ENCODE measurements at places on chromosomes 6 and 20. TPM values are rescaled to one million over a fixed set of nuclear protein-coding genes. Genes with fewer than 3 reads are reported as not detected.

ABHD16B gene
- not detected for total RNA-seq

GRCh38 chr20:59633656-59634251 is 29.4 kb downstream of the PHACTR3 start:
- DNase-seq: no peak

- no peak for DNase-seq
Observed at GRCh38 chr6:54491431-54491830, 183.2 kb downstream of the TINAG start.

FLRT3 gene
- total RNA-seq: 29.3 TPM

GRCh38 chr6:130367767-130368166 is 1.9 kb downstream of the TMEM200A start:
- DNase-seq: no peak

EYS gene
- 0.31 TPM for total RNA-seq

- no peak for DNase-seq
Observed at GRCh38 chr20:12882832-12883506, 125.8 kb upstream of the SPTLC3 start.

DNA sequence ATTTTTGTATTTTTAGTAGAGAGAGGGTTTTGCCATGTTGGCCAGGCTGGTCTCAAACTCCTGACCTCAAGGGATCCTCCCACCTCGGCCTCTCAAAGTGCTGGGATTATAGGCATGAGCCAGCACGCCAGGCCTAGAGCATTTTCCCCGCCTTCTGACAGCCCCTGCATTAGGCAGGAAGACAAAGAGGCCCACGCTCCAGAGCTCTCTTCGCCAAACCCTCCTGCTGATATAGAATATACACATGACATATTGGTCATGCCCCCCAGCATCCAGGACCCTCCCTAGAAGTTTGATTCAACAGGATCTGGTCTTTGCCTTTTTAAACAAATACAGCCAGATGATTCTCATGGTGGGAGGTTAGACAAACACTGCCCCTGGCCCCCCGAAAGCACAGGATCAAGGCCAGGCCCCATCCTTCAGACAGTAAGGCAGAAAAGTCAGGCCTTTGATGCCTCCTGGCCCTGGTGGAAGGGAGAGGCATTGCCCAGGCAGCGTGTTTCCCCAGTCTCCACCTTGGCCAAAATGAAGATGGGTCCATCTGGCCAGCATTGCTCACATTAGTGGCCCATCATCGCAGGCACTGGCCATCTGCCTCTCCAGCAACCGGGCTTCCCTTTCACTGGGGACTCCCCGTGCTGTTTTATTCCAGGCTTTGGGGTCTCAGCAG is 4.4 kb downstream of the SULF2 start:
- DNase-seq: no peak

DNA sequence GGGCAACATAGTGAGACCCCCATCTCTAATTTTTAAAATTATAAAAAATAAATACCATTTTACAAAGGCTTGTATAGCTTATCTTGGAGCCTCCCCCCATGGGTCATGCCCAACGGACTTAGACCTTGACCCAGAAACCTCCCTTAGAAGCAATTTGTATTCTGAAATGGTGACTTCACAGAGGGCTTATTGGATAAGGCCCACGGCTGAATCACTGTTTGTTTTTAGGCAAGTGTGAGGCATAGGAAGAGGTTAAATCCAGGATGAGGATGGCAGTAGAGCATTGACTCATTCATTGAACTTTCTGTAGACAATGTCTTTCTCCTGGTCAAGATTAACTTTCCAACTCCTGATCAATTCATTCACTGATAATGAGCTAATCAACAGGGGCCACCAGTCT is 6.2 kb upstream of the SNAI1 start:
- DNase-seq: no peak

EDN3 gene
- not detected for total RNA-seq

GRCh38 chr6:13048113-13048512 is 280.2 kb downstream of the TBC1D7 start:
- no peak for DNase-seq

DNA sequence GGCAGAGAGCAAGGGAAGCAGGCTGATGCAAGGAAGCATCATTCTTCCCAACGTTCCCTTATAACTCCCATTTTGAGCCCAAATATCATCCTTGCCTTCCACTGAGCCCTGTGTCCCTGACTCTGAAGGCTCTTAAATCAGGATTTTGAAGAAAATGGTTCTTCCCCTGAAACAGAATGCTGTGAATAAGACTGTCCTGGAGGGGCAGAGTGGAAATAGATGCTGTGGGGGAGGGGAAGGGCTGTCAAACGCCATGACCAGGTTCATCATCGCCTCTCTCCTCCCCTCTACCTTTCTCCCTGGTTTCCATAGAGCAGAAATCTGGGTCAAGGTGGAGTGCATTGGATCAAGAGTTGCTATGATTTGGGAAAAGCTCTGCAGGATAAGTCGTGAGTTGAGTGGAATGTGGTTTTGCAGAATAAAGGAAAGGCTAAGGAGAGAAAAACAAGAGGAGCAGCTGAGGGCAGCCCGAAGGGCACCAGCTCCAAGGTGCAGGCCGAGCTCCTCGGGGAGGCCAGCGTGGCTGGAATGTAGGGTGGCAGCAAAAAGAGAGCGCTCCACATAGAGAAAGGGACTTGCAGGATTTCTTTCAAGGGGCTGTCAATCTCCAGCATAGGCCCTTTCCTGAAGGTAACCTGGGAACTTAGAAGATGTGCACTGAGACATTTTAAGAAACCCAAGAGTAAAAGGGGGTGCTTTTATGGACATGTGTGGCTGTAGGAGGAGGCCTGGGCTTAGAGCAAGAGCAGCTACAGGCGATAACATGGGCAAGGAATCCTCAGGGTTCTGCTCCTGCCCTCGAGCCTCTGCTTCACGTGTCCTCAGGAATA is 120.8 kb upstream of the CDYL start:
- no peak for DNase-seq

DNA sequence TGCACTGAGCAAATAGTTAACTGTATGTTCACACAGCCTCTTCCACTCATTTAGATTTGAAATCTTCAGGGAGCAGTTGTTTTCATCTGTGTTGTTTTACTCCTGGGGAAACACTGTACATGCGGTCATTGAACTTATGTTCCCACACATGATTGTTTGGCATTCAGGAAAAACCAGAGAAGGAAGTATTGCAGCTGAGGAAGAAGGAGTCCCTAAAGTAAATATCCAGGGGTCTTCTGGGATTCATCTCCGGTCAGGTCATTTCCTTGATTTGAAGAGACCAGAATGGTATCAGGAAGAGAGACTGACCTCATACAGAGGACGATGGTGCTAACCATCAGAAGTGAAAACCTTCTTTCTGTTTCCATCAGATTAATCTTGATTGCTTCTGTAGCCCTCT is 52.5 kb downstream of the DCBLD1 start:
- DNase-seq: no peak
